ENCODE measurements at places on chromosomes 6 and 20.

DNA sequence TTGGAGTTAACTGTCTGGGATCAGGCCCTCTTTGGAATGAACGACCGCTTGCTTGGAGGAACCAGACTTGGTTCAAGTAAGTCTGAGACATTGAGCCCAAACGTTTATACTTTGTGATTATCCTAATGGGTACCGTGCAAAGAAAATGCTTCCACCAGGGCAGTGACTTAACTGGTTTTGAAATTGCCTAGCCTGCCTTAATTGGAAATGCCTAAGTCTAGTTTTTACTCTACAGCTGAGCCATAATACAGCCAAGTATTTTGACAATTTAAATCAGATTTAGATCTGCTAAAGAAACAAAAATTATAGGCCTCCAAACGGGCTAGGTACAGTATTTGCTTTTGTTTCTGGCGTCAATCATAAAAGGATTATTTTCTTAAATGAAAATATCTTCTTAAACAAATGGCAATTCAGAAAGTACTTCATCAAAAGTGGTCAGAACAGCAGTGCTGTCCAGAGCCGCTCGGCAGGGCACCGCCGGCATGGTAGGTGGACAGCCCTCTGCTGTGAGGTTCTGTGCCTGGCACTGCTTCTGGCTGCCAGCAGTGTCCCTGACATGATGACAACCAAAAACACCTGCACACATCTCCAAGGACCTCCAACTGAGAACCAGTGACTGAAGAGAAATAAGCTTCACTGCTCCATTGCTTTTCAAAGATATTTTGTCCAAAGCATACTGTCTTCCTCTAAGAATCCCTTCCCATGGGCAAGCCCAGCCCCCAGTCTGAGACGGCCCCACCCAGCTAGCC is 55.6 kb downstream of the EZR start:
- no peak for DNase-seq

DNA sequence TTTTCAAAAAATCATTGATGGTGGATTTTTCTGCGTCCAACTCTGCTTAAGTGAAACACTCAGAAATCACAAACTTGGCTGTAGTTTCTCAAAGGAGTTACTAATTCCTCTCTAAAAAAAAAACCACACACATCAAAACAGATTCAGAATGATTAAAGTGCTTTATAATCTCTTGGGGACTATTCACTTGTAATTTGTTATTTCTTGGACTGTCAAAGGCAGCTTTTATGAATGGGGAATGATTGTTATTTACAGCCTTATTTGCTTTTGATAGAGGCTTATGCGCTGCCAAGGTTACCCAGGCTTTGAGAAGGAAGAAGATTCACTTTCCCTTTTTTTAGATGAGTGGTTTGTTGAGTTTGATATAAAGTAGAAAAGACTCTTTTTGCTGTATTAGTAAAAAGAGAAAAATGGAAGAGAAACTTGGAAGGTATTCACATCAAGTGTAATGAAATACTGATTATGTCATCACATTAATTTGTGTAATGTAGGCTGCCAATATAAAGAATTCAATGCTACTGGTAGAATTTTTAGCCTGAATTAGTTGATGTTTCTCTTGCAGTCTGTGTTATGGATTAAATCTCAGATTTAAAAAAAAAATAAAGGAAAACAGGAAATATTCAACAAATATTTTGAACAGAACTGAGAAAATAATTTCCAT is 381.0 kb upstream of the SASH1 start:
- no peak for DNase-seq

DNA sequence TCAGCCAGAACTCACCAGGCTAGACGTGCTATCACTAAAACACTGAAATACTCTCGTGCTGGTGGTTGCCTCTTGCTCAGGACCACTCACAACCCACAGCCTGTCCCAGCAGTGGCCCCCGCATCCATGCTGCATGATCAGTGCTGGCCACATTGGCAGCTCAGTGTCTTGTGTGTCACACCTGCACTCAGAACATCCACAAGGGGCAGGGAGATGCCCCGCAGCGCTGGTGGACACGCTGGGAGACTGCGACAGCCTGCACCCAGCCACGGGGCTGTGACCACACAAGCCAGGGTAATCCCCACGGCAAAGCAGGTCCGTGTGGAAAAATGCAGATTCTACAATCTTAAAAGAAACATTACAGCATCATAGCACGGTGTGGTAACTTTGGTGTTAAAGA is 23.9 kb upstream of the APMAP start:
- DNase-seq = no peak

GRCh38 chr6:139557547-139557946 is 183.1 kb upstream of the CITED2 start:
- DNase-seq = no peak

GRCh38 chr6:87767478-87767877 is 65.4 kb upstream of the AKIRIN2 start:
- no peak for DNase-seq

DNA sequence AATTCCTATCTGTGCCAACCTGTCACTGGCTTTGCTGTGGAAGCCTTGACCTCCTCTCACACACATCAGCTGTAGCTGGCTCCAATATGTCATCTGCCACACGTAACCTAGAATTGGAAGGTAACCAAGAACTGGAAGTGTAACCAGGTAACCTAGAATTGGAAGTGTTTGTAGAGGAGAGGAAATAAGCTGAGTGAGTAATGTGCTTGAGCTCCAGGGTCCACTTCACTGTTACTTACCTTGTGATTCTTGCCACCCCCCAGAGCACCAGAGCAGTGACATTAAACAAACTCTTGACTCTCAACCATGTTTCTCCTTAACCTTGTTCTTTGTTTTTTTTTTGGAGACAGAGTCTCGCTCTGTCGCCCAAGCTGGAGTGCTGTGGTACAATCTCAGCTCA is 350.5 kb downstream of the NRN1 start:
- no peak for DNase-seq

GRCh38 chr6:137112067-137112355 is 61.4 kb downstream of the IL22RA2 start:
- no peak for DNase-seq

Measured in NCI-H2171 (cell line).